ENCODE measurements at places on chromosomes 7 and 10. TPM values are rescaled to one million over a fixed set of nuclear protein-coding genes. Genes with fewer than 3 reads are reported as not detected.

DNA sequence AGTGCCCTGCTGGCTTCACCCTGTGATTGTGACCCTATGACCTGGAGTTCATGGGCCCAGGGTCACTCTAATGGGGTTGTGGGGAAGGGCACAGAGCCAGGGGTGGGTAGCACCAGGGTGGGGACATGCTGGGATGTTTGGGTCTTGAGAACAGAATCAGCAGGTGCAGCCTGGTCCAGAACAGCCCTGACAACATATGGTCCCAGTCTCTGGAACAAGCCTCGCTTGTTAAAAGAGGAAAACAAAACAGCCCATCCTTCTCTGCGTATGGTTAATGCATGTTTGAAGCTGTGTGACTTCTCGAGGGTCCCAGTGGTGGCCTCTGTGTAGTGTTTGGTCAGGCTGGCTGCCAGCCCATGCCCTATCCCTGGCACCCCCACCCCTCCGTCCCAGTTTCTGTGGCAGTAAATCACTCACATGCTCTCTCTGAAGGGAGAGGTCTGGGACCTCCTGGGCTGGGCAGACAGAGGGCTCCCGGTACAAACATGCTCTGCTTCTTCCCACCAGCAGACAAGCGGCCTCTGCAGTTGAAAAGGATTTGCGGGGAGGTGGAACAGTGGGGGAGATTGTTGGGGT, 79.4 kb downstream of the FAM241B start:
- DNase-seq: no peak

- no peak for DNase-seq
These were observed 268.3 kb upstream of the FERD3L start for GRCh38 chr7:19413443-19413965.

The TACC2 gene
- 51.4 TPM for polyA plus RNA-seq

The DENND10 gene
- 53.5 TPM for polyA plus RNA-seq

The ZNF92 gene
- polyA plus RNA-seq: 21.0 TPM
